ENCODE measurements at places on chromosomes 2 and 18. TPM values are rescaled to one million over a fixed set of nuclear protein-coding genes. Genes with fewer than 3 reads are reported as not detected.

- DNase-seq: no peak
These were observed 11.5 kb downstream of the GRB14 start for GRCh38 chr2:164609790-164610189.

GRCh38 chr18:6781142-6781714, 51.7 kb downstream of the ARHGAP28 start:
- no peak for DNase-seq

Gene CIDEA
- total RNA-seq: 0.68 TPM

Gene CYP1B1
- 2.0 TPM for total RNA-seq

Gene DSG1
- not detected for total RNA-seq

GRCh38 chr2:231932985-231933915, 7.1 kb upstream of the NPPC start:
- DNase-seq: no peak

GRCh38 chr18:34339155-34339554, 114.4 kb upstream of the NOL4 start:
- no peak for DNase-seq

Gene TRIM43
- not detected for total RNA-seq

DNA sequence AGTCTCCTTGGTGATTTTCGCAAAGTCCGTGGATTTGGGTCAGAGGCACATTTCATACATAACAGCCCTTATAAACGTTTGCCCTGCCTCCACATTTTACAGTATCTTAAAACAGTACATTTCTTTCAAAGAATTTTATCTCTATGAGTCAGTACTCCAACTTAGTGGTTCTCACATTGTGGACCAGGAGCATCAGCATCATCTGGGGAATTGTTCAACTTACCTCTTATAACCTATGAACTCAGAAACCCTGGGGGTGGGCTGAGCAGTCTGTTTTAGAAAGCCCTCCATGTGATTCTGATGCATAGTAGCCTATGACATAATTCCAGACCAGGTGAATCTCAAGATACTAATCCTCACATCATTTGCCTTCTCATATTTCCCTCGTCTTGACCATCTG, 12.4 kb downstream of the SUPT7L start:
- DNase-seq: no peak

DNA sequence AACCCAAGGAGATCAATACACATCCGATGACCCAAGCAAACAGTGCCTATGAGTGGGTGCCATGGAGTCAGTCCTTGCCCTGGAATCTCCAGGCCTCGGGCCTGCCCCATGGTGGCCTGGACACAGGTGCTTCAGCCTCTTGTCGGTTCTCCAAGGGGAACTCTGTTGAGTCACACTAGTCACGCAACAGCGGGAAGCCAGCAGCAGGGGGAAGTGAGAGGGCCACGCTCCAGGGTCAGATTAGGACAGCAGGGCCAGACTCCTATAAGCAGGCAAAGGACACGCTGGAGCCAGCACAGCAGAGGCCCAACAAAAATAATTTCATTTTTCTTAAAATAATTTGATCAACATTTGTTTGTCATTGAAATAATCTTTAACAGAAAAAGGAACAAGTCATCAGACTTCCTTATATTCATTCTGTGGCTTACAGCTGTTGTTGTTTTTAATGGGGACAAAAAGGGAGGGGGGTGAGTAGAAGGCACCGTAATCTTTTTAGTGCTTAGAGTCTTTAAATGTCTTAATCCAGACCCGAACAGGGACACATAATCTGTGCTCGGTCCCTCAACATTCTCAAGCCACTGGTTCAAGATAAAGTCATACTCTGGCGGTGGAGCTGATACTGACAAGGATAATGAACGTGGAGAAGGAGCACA, 16.4 kb upstream of the ARMC9 start:
- peak; percentile 46 for DNase-seq

GRCh38 chr2:99960291-99960690, 182.1 kb downstream of the AFF3 start:
- DNase-seq: no peak

GRCh38 chr2:191253476-191253875, 8.3 kb downstream of the MYO1B start:
- DNase-seq: no peak

- no peak for DNase-seq
These were observed 17.5 kb downstream of the TRAPPC12 start for GRCh38 chr2:3396920-3397559.

Gene ANKRD29
- 0.75 TPM for total RNA-seq

DNA sequence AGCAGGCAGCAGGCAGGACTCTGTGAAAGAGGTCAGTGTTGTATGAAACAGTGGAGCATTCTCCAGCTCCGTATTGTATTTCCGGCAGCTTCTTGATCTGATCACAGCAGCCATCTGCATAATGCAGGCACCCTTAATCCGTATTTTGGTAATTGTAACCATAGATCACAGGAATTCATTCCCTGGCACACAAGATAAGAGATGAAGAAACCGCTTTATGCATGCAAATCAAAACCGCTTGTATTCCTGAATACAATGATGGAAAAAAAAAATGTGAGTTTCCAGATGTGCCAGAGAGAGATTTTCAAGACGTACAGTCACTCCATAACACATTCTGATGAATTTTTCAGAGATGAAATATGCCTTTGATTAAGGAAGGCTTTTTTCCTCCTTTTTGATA, 221.3 kb downstream of the ACKR3 start:
- no peak for DNase-seq

DNA sequence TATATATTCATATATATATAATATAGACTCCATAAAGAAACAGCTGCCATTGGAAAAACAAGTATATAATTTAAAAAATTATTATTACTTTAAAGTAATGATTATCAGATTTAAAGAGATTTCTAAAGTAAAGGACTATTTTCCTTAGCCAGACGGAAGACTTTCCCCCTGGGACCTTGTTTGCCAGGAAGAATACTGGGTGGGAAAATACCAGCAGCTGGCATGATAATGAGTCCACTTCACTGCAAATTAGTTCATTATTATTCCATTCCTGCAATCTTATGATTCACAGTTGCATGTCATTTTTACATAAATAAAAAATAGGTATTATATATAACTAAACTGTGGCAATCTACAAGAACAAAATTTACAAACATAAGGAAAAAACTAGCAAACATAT, 339.8 kb upstream of the CDH7 start:
- no peak for DNase-seq

GRCh38 chr2:6342273-6342920, 523.3 kb downstream of the CMPK2 start:
- DNase-seq: no peak

- DNase-seq: no peak
These were observed 303.1 kb upstream of the FBXO11 start for GRCh38 chr2:48209214-48209885.

GRCh38 chr2:197191177-197191939, 119.2 kb downstream of the ANKRD44 start:
- no peak for DNase-seq

GRCh38 chr18:62245699-62246098, 58.6 kb downstream of the RELCH start:
- DNase-seq: no peak

- no peak for DNase-seq
These were observed 28.0 kb upstream of the ARHGEF4 start for GRCh38 chr2:130808482-130809268.

Gene REG3G
- total RNA-seq: not detected

Gene CCDC74B
- total RNA-seq: 1.8 TPM

- DNase-seq: no peak
These were observed 23.7 kb downstream of the BABAM2 start for GRCh38 chr2:27914041-27914804.

Gene CCDC102B
- total RNA-seq: 6.0 TPM

Gene MAP3K19
- total RNA-seq: not detected

GRCh38 chr2:114032705-114033104, 142.8 kb downstream of the ACTR3 start:
- no peak for DNase-seq

DNA sequence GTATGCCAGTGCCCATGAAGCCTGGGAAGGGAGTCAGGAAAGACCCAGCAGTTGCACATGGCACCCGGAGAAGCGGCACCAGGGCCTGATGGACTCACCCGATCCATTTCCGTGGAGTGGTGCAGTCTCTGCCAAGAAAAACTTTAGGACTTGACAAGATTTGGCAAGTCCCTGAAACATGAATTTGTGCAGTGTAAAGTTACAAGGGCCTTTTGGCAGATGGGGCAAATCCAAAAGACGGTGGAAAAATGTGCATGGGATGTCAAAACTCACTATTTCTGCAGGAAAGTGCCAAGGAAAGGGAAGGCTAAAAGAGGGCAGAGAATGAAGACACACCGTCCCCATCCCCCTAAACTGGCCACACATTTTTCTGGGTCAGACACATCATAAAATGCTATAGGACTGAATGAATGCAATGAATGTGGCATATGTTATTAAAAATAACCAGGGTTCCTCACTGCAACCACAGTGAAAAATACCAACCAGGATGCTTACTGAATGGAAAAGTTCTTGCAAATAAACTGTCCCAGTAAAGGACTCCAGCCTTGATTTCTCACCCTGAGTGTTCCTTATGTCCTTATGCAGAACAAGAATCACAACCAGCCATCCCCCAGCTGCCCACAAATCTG, 173.5 kb upstream of the SIX2 start:
- DNase-seq: no peak

DNA sequence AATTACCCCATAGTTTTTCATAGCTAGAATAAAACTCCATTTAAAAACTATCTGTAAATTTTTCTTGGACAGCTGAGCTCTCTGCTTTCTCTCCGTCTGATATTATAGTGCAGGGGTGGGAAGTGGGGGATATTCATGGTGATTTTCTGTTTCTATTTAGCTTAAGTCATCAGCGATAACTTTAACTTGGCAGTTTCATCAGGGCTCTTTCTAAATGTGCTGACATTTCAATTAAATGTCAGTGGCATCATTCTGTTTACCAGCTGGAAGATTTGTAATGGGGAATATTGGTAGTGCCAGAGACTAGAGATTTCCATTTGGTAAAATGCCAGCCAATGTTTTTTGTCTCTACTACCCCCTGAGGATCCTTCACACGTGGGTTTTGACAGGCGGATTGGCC, 53.5 kb upstream of the CAPN13 start:
- DNase-seq: no peak

DNA sequence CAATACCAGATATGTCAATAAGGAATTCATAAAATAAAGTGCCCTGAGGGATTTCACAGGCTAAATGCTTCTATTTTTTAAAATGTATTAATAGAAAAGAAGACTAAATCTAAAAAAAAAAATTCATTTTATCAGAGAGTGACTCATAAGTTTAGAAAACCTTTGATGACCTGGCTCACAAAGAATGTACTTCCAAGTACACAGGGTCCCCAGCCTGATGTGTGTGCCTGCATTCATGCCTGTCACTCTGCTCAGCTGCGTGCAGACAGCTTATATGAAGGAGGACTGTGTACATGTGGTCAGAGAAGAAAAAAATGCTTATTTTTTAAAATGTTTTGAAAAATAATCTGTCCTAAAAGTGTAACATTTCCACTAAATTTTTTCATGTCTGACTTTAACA, 3.0 kb upstream of the CPS1 start:
- DNase-seq: no peak

DNA sequence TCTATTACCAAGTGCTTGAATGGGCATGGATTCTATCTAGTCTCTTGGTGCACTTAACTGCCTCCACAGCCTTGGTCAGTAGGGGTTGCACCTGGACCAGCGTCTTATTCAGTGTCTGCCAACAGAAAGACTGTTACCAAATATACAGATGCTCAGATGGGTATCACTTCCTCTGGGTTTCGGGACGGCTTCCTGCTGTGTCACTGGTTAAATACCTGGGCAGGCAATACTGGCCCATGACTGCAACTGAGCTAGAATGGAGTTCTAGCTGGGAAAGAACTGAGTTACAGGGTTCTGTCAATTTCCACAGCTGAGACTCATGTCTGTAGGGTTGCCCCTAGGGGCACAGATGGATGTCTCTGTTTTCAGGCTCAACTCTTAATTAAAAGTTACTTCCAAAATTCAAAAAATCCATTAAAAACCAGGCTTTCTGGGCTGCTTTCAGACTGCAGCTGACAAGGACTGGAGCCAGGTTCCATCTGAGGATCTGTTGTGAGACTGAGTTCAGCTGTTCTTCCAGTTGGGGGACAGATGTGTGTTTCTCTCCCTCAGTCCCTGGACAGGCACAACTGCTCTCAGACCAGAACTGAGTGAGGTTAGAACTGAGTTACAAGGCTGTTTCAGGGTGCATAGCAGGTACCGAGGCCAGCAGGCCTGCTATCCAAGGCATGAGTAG, 789.6 kb upstream of the SLC8A1 start:
- peak; percentile 9 for DNase-seq

Data from transverse colon (tissue), 4 donors.